Purkinje cell (primary cell): ENCODE measurements at places on chromosomes 11 and 22. TPM values are rescaled to one million over a fixed set of nuclear protein-coding genes. Genes with fewer than 3 reads are reported as not detected.

Gene ZNF280B
- polyA plus RNA-seq, result 8.8 and 8.9 TPM in 2 replicates

Gene ALDH3B1
- 0.11 TPM in 1 of 2 replicates, not detected in the other for polyA plus RNA-seq

Gene ABCG4
- polyA plus RNA-seq, result 5.4 and 5.6 TPM in 2 replicates

Gene DGKZ
- 13.5 and 14.5 TPM in 2 replicates for polyA plus RNA-seq

Gene IFITM1
- polyA plus RNA-seq, result 3.2 and 3.6 TPM in 2 replicates

Gene ACR
- polyA plus RNA-seq, result not detected in 2 replicates

Gene SERGEF
- polyA plus RNA-seq, result 19.0 and 23.7 TPM in 2 replicates
